ENCODE measurements at places on chromosomes 1 and 21. TPM values are rescaled to one million over a fixed set of nuclear protein-coding genes. Genes with fewer than 3 reads are reported as not detected.

- H3K4me3 ChIP-seq = peak overlapping the region; percentile 85
- H3K27ac ChIP-seq = no peak overlapping the region
- no peaks in the 10 kb centered on the region for H3K36me3 ChIP-seq
- H3K27me3 ChIP-seq = peaks cover 9% of the 10 kb centered on the region
Measured at GRCh38 chr1:119327450-119328155, 41.0 kb upstream of the HAO2 start.

DNA sequence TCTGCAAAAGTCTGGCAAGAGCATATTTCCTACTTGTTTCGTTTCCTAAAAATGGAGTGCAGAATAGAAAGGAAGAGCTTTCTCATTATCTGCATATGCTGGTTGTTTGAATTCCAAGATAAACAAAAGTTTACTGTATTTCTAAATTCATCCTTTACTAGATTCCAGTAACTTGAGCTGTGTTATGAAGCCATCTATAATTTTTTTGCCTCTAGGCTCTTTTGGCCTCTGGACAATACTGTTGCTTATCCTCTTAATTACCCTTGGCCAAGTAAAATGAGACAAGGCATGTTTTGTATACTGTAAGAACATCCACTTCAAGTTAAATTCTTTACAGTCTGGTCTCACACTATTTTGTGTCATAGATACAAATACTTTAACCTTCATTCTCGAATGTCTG is 45.6 kb upstream of the HFM1 start:
- no peak for DNase-seq
- no peaks in the 10 kb centered on the region for H3K36me3 ChIP-seq
- H3K27ac ChIP-seq = no peak overlapping the region
- no peaks in the 10 kb centered on the region for H3K4me1 ChIP-seq
- H3K4me3 ChIP-seq = no peak overlapping the region

- H3K27ac ChIP-seq = no peak overlapping the region
- DNase-seq = no peak
- no peaks in the 10 kb centered on the region for H3K27me3 ChIP-seq
- H3K4me1 ChIP-seq = no peaks in the 10 kb centered on the region
Measured at GRCh38 chr1:68377098-68377497, 72.7 kb downstream of the RPE65 start.

Gene PLA2G2C
- 3.1 TPM for total RNA-seq

GRCh38 chr1:5921129-5921528 is 71.1 kb downstream of the NPHP4 start:
- H3K36me3 ChIP-seq = peaks cover 2% of the 10 kb centered on the region
- no peak overlapping the region for H3K4me3 ChIP-seq
- peaks cover 2% of the 10 kb centered on the region for H3K4me1 ChIP-seq
- H3K27me3 ChIP-seq = no peaks in the 10 kb centered on the region
- no peak for DNase-seq

- no peaks in the 10 kb centered on the region for H3K27me3 ChIP-seq
- no peaks in the 10 kb centered on the region for H3K36me3 ChIP-seq
- H3K4me3 ChIP-seq = no peak overlapping the region
- no peak for DNase-seq
- no peaks in the 10 kb centered on the region for H3K4me1 ChIP-seq
Measured at GRCh38 chr21:15183813-15184257, 119.0 kb upstream of the NRIP1 start.

DNA sequence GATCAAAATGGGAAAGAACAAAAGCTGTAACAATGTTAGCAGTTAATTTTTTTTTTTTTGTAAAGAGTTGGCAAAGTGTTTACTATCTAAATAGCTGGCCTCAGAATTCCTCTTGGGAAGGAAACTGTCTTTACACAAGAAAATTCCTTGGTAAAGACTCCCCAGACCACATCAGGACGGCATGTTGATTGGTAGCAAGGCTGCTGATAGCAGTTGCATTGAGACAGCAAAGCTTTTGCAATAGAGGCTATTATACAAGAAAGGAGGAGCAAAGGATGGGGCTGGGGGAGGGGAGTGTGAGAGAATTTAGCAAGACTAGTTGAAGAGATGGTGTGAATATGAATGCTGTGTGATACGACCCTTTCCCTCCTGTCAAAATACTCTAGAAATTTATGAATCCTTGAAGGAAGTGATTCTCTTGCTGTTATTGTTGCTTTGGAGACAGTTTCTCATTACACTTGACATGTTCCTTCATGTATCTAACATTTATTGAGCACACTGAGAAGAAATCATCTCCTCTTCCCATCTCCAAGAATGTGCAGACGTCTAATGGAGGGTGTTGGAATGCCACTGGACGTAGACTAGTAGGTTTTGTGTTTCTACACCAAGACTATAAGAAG is 355.6 kb downstream of the SIPA1L2 start:
- H3K4me1 ChIP-seq = no peaks in the 10 kb centered on the region
- no peaks in the 10 kb centered on the region for H3K36me3 ChIP-seq
- H3K4me3 ChIP-seq = no peak overlapping the region
- peaks cover 8% of the 10 kb centered on the region for H3K27me3 ChIP-seq

Measured in activated T-cell treated with anti-CD3 and anti-CD28 coated beads, Interleukin-2, amount 50 U/mL, for 72 hours (primary cell).